ENCODE measurements at places on chromosomes 7 and 10.

GRCh38 chr10:92880233-92880861 lies 32.0 kb downstream of the EXOC6 start:
- DNase-seq, result no peak

GRCh38 chr7:85004402-85004801 lies 182.5 kb downstream of the SEMA3D start:
- no peak for DNase-seq

DNA sequence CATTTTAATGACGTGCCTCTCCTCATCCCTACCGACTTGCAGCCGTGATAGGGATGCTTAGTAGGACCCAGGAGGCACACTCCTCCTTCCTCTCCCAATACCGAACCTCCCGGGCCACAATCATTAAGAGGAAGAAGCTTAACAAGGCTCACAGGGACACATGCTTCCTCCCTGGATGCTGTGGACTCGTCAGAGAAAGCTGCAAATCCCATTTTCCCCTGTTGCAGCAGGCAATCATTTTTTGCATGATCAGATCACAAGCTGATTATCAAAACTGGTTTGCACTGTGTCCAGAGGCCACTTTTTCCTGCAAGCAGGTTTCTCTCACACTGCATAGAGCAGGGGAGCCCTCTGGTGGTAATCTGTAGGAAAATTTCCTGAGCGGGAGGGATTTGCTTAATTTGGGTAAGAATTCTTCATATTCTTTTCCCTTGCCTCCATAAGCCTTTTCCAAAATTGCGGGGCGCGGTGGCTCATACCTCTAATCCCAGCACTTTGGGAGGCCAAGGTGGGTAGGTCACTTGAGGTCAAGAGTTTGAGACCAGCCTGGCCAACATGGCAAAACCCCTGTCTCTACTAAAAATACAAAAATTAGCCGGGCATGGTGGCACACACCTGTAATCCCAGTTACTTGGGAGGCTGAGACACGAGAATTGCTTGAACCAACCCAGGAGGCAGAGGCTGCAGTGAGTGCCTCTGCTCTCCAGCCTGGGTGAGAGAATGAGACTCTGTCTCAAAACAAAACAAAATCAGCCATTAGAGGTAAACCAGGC lies 16.1 kb upstream of the LAMB4 start:
- DNase-seq, result peak; percentile 84

DNA sequence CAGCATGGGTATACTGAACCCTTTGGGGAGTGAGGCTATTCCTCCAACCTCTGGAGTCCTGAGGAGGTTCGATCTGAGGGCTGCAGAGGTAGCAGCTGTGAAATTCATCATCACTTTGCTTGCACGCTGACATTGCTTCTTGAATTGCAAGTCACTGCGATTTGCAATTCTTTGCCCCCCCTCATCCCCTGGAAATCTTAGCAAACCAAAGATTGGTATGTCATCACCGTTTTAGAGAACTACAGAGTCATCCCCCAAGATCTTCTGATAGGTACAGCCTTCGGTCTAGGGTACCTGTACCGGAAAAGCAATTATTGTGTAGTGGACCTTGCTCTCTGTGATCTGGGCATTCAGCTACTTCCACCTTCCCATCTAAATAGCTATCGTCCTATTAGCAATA lies 192.6 kb downstream of the KLF6 start:
- DNase-seq, result no peak

DNA sequence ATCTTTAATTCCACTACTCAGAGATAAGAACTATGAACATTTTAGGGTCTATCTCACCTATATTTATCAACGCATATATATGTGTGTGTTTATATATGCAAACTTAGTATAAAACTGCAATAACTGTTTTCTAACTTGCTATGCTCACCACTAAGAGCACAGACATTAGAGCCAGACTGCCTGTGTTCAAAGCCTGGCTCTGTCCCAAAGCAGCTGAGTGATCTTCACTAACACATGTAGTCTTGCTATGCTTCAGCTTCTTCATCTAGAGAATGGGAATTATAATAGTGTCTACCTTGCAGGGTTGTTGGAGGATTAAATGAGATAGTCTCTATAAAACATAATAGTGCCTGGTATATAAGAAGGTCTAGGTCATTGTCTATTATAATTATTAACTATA lies 165.5 kb downstream of the MAGI2 start:
- no peak for DNase-seq

GRCh38 chr7:38669965-38670520 lies 38.9 kb upstream of the AMPH start:
- no peak for DNase-seq

- DNase-seq, result no peak
Observed at GRCh38 chr10:78042058-78042751, 8.5 kb downstream of the RPS24 start.

DNA sequence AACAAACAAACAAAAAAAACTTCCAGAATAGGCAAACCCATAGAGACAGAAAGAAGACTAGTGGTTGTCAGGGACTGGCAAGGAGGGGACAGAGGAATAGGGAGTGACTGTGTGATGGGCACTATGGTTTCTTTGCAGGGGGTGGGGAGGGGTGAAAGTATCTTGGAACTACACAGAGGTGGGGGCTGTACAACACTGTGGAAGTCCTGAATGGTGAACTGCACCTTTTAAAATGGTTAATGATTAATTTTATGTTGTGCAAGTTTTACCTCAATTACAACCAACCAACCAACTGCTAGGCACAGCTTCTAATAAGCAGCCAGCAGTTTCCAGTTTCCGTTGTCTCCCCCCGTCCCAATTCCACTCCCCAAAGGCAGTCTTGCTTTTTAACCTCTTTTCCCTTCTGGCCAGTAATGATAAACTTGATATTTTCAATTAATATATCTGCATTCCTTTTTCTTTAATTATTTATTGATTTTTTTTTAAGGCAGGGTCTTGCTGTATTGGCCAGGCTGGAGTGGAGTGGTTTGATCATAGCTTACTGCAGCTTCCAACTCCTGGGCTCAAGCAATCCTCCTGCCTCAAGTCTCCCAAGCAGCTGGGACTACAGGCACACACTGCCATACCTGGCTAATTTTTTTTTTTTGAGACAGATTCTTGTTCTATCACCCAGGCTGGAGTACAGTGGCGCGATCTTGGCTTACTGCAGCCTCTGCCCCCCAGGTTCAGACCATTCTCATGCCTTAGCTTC lies 46.8 kb downstream of the HIP1 start:
- no peak for DNase-seq

GRCh38 chr7:36784991-36785940 lies 61.0 kb upstream of the AOAH start:
- DNase-seq, result no peak

- no peak for DNase-seq
Observed at GRCh38 chr10:12796401-12797160, 204.9 kb downstream of the CCDC3 start.

DNA sequence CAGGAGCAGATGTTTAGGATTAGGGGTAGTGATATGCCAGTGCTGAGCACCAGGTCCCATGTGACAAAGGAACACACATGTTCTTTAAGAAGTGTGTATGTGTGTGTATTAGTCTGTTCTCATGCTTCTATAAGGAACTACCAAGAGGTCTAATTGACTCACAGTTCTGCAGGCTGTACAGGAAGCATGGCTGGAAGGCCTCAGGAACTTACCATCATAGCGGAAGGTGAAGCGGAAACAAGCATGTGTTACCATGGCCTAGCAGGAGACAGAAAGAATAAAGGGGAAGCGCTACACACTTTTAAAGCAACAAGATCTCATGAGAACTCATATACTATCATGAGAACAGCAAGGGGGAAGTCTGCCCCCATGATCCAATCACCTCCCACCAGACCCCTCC lies 22.8 kb upstream of the PDZD8 start:
- DNase-seq, result no peak

GRCh38 chr10:78512205-78512550 lies 478.5 kb downstream of the RPS24 start:
- peak; percentile 22 for DNase-seq

- DNase-seq, result no peak
Observed at GRCh38 chr10:20768843-20769242, 128.3 kb downstream of the NEBL start.

GRCh38 chr10:80199828-80200227 lies 5.5 kb downstream of the ANXA11 start:
- DNase-seq, result no peak

DNA sequence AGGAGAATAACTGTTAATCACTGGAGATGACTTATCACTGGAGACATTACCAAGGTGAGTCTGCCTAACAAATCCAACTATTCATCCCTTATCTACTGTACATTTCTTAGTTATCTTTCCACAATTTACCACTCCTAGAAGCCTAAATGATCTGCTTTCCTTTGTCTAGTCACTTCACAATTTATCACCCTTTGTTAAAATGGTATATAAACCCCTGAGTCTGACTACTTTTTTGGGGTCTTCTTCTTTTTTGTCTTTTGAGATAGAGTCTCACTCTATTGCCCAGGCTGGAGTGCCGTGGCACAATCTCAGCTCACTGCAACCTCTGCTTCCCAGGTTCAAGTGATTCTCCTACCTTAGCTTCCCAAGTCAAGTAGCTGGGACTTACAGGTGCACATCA lies 66.0 kb upstream of the SEPHS1 start:
- no peak for DNase-seq

DNA sequence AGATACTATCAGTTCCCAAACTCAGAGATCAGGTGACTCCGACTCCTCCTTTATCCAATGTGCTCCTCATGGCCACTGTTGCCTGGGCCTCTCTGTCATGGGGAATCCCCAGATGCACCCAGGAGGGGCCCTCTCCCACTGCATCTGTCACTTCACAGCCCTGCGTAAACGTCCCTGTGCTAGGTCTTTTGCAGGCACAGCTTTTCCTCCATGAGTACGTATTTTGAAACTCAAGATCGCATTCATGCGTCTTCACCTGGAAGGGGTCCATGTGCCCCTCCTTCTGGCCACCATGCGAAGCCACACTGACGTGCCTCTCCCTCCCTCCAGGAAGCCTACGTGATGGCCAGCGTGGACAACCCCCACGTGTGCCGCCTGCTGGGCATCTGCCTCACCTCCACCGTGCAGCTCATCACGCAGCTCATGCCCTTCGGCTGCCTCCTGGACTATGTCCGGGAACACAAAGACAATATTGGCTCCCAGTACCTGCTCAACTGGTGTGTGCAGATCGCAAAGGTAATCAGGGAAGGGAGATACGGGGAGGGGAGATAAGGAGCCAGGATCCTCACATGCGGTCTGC lies 162.2 kb downstream of the EGFR start:
- peak; percentile 45 for DNase-seq

DNA sequence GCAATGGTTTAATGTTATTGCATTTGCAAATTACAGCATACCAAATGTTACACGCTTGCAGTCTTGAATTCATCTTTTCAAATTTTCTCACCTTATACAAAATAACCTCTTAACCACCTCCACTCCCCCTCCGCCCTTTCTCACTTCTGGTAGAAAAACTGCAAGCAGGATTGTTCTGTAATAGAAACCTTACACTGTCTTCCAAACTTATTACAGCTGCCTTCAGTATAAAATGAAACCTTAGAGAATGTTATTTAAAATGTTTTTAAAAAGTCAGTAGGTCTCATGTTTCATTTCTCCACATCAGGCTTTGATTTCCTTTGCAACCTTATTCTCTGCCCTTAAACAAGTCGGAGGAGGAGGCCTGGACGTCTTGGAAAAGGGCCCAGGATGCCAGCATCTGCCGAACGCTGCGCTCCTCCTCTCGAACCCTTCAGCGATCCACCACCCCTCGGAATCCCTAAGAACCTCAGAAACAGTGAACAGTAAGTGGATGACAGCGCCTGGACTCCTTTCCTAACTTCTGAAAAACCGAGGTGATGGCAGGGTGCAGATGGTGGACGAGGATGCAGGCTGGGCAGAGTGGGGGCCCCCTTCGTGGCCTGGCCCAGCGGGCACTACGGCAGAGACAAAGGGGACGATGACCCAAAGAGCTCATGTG lies 74.0 kb downstream of the FGFR2 start:
- no peak for DNase-seq

- no peak for DNase-seq
Observed at GRCh38 chr7:7922684-7923385, 45.8 kb upstream of the GLCCI1 start.

GRCh38 chr10:35208949-35209613 lies 82.4 kb downstream of the CREM start:
- DNase-seq, result no peak

DNA sequence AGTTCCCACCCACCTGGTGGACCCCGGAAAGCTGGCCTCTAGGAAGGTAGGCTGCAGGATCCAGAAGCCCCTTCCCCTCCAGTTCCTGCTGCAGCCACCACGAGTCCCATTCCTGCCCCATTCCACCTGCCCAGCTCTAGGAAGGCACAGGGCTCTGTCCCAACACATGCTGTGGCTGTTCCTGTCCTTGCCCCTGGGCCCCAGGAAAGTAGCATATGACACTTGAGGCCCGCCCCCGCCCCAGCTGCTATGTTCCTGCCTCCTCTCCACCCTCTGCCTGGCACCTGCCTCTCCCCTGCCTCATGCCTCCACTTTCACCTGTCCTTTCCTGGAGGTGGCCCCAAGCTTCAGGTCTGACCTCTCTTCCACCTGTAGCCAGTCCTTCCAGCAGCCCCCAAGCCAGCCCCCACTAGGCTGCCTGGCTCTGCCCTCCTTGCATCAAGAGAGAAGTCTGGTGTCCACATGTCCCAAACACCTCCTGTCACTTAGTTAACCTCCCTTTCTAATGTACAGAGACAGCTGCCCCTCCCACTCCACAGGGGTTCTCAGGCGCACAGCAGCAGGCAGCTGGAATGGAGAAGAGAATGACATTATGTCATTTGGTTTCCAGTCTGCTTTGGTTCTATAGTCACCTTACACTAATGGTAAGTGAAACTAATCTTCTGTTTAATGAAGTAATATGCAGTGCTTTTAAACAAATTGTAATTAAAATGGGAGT lies 22.7 kb downstream of the YKT6 start:
- no peak for DNase-seq

GRCh38 chr7:128933180-128933891 lies 4.4 kb upstream of the IRF5 start:
- DNase-seq, result peak; percentile 50

- peak; percentile 27 for DNase-seq
Observed at GRCh38 chr10:132504501-132505272, 32.9 kb upstream of the INPP5A start.

DNA sequence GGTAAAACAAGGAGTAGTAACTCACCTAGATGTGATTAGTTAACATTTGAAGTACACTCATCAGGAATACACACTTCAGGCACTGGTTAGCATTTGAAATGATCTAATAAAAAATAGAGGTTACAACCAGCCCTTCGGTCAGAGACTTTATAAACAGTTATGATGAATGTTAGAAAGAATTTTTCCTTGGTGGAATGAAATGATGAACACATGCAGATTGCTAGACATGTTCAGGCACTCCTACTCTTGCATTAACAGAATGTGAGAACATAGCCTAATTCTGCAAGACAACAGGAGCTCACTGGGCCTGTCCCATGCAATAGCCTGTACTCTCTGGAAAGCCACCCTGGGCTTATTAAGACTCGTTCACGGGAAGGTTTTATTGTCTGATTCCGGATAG lies 47.3 kb upstream of the TECTB start:
- no peak for DNase-seq

DNA sequence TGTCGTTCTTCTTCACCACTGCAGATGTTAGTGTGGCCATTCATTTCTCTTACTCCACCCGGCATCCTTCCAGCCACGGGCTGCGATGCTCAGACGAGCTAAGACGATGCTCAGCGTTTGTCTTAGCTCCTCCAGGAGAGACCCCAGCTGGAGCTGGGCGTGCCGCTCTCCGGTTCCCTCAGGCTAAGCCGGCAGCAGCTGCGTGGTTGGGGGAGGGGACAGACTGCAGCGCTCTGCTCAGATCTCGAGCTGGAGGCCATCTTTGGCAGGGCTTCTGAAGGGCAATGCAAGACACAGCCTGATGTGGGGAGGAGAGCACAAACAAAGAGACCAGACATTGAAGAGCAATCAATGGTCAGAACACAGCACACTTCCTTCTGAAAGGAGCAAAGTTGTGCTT lies 4.8 kb downstream of the INA start:
- DNase-seq, result peak; percentile 82

All from islet precursor cell (in vitro differentiated cells).